ENCODE measurements at places on chromosomes 3 and 15.
A peak's percentile ranks its signal among the peaks of the same experiment; 100 is the strongest.

GRCh38 chr3:114834175-114834940, 312.7 kb downstream of the ZBTB20 start:
- no peak for DNase-seq

- no peak for DNase-seq
These were observed 3.5 kb upstream of the EHHADH start for GRCh38 chr3:185257334-185257733.

DNA sequence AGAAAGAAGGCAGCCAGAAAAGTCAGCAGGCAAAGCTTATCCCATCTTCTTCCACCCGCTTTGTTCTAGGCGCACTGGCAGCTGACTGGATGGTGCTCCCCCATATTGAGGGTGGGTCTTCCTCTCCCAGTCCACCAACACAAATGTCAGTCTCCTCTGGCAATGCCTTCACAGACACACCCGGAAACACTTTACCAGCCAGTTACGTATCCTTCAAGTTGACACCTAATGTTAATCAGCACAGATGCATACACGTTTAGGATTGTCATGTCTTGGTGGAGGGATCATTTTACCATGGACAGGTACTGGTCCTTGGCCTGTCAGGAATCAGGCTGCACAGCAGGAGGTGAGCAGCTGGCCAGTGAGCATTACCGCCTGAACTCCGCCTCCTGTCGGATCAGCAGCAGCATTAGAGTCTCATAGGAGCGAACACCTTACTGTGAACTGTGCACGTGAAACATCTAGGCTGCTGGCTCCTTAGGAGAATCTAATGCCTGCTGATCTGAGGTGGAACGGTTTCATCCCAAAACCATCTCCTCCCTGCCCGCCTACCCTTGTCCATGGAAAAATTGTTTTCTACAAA, 59.1 kb upstream of the PYDC2 start:
- DNase-seq: no peak

GRCh38 chr15:100930306-100930848, 11.2 kb downstream of the LRRK1 start:
- no peak for DNase-seq

- no peak for DNase-seq
These were observed 41.4 kb downstream of the C3orf85 start for GRCh38 chr3:109177908-109178307.

DNA sequence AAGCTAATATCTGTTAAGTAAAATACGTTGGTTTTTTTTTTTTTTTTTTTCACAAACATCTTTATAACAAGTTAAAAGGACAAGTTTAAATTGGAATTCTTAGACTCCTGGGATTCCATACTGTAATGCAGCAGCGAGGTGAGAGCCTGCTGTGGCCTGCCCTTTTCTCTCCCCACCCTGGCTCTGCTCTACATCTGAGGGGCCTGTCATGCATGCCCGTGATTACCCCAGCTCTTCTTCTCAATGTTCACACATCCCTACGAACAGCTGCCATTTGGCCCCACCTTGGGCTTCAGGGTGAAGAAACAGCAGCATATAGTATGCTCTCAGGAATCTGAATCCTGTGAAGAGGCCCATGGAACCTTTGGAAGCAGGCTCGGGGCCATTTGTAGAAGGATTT, 14.7 kb downstream of the CFAP91 start:
- DNase-seq: no peak

- DNase-seq: peak; percentile 35
These were observed 51.9 kb downstream of the CCK start for GRCh38 chr3:42214064-42214463.

GRCh38 chr3:191296041-191296541, 33.1 kb upstream of the CCDC50 start:
- DNase-seq: peak; percentile 86

- DNase-seq: no peak
These were observed 305.0 kb upstream of the TPM1 start for GRCh38 chr15:62737551-62737950.

GRCh38 chr15:29438703-29439055, 169.1 kb upstream of the NSMCE3 start:
- no peak for DNase-seq

- DNase-seq: peak; percentile 70
These were observed 181.8 kb upstream of the TBL1XR1 start for GRCh38 chr3:177379045-177379444.

- DNase-seq: peak; percentile 9
These were observed 172.2 kb downstream of the GHSR start for GRCh38 chr3:172276103-172276502.

Data from GM12865 (cell line).